ENCODE measurements at places on chromosomes 2 and 18. TPM values are rescaled to one million over a fixed set of nuclear protein-coding genes. Genes with fewer than 3 reads are reported as not detected.

The TSPYL6 gene
- total RNA-seq, result not detected

The NCKAP5 gene
- 33.1 TPM for total RNA-seq

The UNC80 gene
- 1.6 TPM for total RNA-seq

The CNGA3 gene
- total RNA-seq, result not detected

The CXCR4 gene
- 3.6 TPM for total RNA-seq

The ERCC3 gene
- total RNA-seq, result 70.2 TPM

The HAAO gene
- total RNA-seq, result 2.4 TPM

The CSRNP3 gene
- 47.7 TPM for total RNA-seq

The TMEM185B gene
- total RNA-seq, result 34.5 TPM

The RAB10 gene
- 135 TPM for total RNA-seq

The DYSF gene
- 0.04 TPM for total RNA-seq

The SERPINB2 gene
- total RNA-seq, result 1.7 TPM

The TSGA10 gene
- total RNA-seq, result 2.6 TPM

The HNMT gene
- 0.82 TPM for total RNA-seq

The IL36RN gene
- total RNA-seq, result not detected

The ACTG2 gene
- total RNA-seq, result 0.59 TPM

The ADD2 gene
- total RNA-seq, result 6.6 TPM

The GREB1L gene
- total RNA-seq, result not detected

The GALR1 gene
- total RNA-seq, result not detected

The TLK1 gene
- 86.8 TPM for total RNA-seq

The MSGN1 gene
- total RNA-seq, result not detected

Data from A673 (cell line).